ENCODE measurements at places on chromosomes 11 and 22. TPM values are rescaled to one million over a fixed set of nuclear protein-coding genes. Genes with fewer than 3 reads are reported as not detected.

The PYGM gene
- total RNA-seq, result 584 TPM

The CARD10 gene
- total RNA-seq, result 12.2 TPM

The JHY gene
- total RNA-seq, result 1.1 TPM

The MRPL48 gene
- total RNA-seq, result 19.8 TPM

All from tongue (tissue), 3 donors.